ENCODE measurements at places on chromosomes 3 and 15. TPM values are rescaled to one million over a fixed set of nuclear protein-coding genes. Genes with fewer than 3 reads are reported as not detected.

GRCh38 chr3:186882150-186882524 lies 39.6 kb downstream of the ADIPOQ start:
- DNase-seq, result no peak

DNA sequence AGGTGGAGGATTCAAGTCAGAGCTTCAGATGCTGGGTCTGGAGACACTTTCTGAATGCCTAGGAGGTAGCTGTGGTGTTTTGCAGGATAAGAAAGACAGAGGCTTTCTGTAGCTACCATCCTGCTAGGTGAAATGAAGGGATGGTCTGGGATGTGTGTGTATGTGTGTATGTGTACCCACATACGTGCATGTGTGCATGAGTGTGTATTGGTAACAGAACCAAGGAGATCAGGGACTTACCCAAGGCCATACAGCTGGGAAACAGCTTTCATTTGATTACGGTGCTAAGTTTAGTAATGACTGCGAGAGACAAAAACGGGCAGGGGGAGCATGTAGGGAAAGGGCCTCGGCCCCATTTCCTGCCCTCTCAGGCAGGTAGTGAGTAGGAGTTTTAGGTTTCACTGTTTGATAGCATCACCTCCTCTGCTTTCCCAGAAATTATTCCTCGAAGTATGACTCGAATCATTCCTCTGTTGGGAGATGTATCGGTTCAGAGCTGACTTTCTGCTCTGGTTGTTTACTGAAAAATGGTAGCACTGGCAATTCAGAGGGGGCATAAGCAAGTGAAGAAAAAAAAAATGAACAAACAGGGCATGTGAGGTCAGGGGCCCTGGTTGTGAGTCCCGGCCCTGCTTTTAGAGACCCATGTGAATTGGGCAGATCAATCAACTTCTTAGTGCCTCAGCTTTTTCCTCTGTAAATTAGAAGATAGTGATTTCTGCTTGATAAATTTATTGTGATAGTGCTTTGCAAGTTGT lies 130.7 kb downstream of the LPP start:
- no peak for DNase-seq

- no peak for DNase-seq
Observed at GRCh38 chr15:68553994-68554720, 24.6 kb upstream of the CORO2B start.

- DNase-seq, result no peak
Observed at GRCh38 chr15:43998607-43999006, 171.8 kb downstream of the WDR76 start.

GRCh38 chr15:94673801-94674200 lies 442.4 kb downstream of the MCTP2 start:
- DNase-seq, result no peak

- no peak for DNase-seq
Observed at GRCh38 chr3:130973406-130973805, 53.2 kb downstream of the ASTE1 start.

DNA sequence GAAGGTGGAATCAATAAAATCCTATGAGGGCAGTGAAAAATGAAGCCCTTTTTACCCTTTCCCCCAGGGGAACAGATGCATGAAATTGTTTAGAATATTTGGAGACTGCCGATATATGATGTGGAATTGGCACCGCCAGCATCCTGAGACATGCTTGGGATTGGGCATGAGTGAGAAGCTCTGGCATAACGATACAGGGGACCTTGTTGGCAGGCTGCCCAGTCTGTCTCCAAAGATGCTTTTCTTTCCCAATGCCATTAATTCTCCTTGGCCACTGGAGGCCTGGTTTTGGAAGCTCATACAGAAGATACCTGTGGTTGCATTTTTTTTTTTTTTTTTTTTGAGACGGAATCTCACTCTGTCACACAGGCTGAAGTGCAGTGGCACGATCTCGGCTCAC lies 800.6 kb upstream of the LMCD1 start:
- no peak for DNase-seq

DNA sequence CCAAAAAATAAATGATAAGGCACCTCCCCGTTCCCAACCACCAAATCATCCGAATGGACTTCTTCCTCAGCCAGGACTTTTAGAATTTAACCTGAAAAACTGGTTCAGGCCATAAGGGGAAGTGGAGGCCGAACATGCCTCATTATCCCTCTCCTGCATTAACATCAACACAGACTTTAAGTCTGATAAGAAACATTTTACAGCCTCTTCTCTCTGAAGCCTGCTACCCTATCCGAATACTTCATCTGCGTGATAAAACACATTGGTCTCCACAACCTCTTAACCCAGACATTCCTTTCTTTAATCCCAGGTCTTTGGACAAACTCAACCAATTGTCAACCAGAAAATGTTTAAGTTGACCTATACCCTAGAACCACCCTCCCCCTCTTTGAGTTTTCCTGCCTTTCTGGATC lies 850 bp upstream of the SLC41A3 start:
- no peak for DNase-seq

- DNase-seq, result no peak
Observed at GRCh38 chr15:48759921-48760320, 50.9 kb downstream of the CEP152 start.

DNA sequence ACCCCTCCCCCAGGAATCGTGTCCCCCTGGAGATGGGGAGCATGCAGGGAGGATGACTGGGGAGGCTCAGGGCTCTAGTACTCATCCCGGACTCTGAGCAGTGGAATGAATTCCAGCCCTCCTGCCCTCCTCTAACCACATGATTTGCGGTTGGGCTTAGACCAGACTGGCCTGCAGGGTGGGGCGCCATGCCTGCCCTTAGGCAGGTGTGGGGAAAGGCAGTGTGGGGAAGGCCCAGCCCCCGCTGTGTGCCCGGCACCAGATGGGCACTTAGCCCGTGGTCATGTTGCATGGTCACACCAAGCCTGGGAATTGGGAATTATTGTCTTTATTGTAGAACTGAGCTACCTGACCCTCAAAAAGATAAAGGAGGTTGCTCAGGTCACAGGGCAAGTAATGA lies 283.8 kb downstream of the TLE3 start:
- DNase-seq, result no peak

- no peak for DNase-seq
Observed at GRCh38 chr3:81003008-81003645, 758.3 kb downstream of the GBE1 start.

- no peak for DNase-seq
Observed at GRCh38 chr3:8887435-8888300, 75.6 kb downstream of the RAD18 start.

DNA sequence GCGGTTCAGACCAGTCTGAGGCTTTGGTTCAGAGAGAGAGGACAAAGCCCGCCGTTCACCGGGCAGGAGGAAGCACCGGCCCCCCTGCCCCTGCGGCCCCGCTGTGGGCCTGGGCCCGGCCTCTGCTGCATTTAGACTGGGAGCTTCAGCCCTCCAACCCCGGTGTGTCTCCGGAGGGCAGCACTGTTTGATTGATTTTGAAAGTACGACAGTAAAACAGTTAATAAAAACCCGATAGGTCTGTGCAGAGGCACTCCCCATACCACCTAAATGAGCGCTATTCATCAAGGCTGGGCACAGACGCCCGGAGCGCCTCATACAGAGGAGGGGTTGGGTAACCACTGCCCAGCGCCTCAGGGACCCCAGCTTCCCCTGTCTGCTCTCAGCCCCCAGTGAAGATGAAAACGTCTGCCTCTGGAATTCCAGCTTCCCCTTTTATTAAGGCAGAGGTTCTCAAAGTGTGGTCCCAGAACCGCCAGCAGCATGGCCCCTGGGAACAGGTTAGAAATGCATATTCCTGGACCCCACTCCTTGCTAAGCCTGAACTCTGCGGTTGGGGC lies 256.7 kb upstream of the TLE3 start:
- no peak for DNase-seq

DNA sequence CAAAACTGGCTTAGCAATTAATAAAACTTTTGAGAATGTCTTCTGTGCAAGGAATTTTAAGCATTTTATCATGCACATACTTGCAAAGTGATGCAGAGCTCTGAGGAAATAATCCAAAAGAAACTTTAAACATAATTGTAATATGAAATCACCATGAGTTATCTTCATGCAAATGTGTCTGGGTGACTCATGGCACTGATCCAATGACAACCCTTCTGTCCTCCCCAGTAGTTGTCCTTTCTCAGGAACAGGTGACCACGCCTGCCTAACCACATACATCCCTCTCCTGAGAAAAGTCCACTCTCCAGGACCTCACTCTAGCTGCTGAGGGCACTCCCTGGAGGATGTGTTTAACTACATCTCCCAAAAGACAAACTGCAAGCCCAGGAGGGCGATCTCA lies 530.6 kb upstream of the IL12A start:
- no peak for DNase-seq

GRCh38 chr3:101068876-101069606 lies 75.8 kb upstream of the ABI3BP start:
- no peak for DNase-seq

DNA sequence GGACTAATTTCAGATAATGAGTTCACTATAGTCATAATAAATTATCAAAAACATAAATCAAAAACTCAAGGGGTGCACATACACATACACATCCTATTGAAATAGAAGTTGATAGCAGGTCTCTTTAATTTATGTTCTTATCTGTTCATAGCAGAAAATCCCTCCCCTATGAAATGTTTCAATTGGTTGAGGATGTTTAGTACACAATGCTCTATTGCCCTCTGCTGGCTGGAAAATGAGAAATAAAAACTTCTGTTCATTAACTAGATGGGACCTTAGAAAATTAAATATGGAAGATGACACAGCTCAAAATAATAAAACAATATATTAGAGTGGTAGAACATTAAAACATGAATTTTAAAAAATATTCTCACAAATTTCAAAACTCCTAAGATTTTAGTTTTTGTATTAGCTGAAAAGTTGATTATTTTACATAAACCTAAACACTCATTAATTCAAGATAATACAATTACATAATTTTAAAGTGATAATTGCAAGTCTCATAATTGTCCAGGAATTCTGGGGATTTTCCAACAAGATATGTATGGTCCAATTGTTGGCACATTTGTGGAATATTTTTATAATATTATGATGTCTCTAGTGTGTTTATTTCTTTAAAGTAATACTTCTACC lies 735.0 kb downstream of the ROBO1 start:
- DNase-seq, result no peak

DNA sequence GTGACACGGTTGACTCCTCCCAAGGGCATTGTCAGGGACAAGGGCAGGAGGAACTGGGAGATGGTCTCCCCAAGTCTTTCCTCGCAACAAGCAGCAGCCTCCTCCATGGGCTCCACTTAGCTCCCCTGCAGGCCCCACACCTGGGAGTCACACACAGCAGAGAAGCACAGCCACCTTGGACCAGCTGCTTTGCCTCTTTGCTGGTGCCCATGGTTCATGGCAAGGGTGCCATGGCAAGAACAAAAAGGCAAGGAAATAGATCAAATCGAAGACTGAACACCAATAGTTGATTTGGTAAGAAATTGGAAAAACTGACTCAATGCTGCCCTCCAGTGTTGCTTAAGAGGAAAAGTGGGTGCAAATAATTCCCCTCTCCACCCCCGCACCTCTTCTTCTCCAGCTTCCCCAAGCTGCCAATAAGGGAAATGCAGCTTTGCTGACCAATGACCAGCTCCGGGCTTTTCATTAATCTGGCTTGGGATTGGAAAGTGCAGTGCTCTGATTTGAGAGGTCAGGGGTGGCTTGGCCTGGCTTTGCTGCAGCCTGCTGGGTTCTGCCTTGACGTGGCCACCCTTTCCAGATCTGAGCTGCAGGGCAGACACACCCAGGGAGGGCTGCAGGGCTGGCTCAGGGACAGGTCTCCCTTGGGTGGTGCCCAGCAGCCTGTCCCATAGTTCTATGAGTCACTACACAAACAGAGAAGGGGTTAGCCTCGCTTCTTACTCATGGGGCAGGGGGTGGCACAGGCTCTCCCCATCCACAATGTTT lies 162.0 kb downstream of the KLF13 start:
- DNase-seq, result no peak

DNA sequence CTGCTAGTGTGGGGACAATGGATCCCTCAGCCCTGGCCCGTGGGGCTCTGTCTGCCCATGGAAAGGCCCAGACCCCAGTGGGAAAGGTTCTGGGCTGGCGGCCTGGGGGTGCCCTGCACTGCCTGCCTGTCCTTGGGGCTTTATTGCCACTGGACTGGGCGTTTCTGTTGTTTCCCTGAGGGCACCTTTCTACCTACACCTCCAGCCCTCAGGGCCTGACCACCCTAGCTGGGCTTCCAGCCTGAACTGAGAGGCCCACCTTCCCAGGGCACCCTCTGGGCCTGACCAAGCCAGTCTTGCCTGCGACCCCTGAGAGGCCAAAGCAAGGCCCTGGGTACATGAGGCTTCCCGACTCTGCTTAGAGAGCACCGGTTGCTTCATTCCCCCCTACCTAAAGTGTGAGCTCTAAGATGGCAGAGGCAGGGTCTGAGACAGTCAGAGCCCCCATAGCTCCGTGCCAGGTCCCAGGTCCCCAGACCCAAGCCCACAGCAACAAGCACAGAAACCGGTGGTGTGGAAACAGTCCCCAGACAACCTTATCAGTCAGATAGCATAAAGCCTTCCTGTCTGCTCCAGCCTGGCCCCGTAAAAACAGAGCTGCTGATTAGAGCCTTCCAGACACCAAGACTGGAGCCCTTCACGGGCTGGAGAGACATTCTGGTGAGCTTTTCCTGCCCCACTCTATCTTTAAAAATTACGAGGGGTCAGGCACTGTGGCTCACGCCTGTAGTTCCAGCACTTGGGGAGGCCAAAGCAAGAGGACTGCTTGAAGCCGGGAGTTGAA lies 102.8 kb downstream of the CHSY1 start:
- DNase-seq, result no peak

GRCh38 chr3:69338911-69339310 lies 47.0 kb downstream of the FRMD4B start:
- DNase-seq, result no peak

SOX2 gene
- not detected for total RNA-seq

CCDC13 gene
- 0.47 TPM for total RNA-seq

HDAC11 gene
- 16.5 TPM for total RNA-seq

PRR20G gene
- total RNA-seq, result not detected

KATNBL1 gene
- 15.5 TPM for total RNA-seq

PPARG gene
- 6.0 TPM for total RNA-seq

CYP19A1 gene
- 0.21 TPM for total RNA-seq

CYP8B1 gene
- 0.08 TPM for total RNA-seq

AMIGO3 gene
- total RNA-seq, result not detected

Measured in psoas muscle (tissue), 8 donors.